ENCODE measurements at places on chromosomes 2 and 18.

DNA sequence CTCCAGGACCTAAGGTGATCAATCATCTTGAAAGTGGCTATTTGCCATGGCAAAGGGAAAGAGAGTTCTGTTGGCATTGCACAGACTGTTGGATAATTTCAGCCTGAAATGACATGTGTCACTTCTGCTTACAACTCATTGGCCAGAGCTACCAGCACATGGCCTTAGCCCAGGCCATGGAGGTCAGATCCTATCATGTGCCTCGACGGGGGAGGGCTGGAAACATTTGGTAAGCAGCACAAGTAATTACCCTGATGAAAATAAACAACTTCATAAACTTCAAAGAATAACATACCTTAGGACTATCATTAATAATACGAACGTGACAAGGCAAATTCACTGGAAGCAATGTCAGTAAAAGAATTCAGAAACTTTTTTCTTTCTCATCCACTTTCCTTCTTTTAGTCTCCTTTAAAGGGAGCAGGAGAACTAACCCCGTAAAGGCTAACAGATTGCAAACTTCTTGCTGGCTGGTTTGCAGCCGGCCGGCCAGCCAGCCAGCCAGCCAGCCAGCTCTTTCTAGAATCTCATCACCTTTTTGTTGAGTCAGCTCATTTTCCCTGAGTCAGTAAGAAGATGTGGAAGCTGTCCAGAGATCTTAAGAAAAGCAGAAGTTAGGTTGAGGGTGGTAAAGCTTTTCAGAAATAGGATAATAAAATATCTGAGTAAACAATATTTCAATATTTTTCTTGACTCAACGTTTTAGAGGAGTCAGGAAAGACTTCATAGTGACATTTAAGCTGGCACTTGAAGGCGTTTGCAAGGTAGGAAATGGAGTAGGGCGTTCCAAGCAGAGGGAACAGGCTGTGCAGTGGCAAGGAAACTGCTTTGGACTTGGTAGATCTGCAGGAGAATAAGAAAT is 31.9 kb downstream of the CNRIP1 start:
- DNase-seq, result no peak

DNA sequence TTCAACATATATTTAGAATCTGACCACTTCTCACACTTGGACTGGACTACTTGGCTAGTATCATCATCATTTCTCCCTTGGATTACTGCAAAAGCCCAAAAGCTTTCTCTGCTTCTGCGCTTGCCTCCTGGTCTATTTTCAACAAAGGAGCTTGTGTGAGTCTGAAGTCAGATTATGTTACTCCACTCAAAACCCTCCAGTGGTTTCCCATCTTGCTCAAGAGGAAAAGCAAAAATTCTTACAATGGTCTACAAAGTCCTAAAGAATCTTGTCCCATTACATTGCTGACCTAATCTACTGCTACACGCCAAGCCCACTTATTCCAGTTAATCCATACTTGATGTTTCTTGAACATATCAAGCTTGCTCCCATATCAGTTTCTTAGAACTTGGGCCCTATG is 9.6 kb downstream of the PREPL start:
- no peak for DNase-seq

DNA sequence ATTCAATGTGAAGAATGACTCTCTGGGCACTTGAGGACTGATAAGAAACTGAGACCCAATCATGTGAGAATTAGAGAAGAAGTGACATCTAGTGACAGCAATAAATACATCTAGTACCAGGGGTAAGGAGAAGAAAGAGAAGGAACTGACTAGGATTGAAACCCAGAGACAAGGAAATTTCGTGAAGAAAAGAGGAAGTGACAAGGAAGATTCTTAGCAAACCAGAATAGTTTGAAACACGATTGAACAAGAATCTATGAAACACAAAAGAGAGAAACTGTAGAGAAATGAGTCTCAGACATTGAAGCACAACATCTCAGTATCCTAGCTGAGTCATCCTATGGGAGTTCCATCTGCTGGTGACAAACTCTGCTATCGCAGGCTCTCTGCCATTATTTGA is 571.9 kb upstream of the PKDCC start:
- DNase-seq, result no peak

DNA sequence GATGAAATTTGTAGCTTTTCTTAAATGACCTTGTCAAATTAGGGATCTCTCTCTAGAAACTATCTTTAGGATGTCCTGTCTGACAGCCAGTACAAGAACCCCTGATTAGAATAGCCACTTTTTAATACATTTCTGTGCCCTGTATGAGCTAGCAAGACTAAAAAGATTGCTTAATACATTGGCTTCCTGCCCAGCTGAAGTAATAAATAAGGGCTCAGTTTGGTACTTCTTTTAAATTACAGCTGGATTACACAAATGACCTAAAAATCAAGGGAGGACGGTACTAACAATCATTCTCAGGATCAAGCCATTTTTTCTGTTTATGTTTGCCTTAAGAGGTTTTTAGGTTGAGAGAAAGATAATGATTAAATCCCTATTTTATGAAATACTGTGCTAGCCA is 11.6 kb upstream of the OLA1 start:
- DNase-seq, result no peak

- DNase-seq, result no peak
Measured at GRCh38 chr18:22639561-22639960, 221.8 kb upstream of the CTAGE1 start.

GRCh38 chr2:53969285-53969967 is 1.4 kb downstream of the PSME4 start:
- no peak for DNase-seq

- DNase-seq, result no peak
Measured at GRCh38 chr2:225431105-225431863, 31.8 kb downstream of the NYAP2 start.

DNA sequence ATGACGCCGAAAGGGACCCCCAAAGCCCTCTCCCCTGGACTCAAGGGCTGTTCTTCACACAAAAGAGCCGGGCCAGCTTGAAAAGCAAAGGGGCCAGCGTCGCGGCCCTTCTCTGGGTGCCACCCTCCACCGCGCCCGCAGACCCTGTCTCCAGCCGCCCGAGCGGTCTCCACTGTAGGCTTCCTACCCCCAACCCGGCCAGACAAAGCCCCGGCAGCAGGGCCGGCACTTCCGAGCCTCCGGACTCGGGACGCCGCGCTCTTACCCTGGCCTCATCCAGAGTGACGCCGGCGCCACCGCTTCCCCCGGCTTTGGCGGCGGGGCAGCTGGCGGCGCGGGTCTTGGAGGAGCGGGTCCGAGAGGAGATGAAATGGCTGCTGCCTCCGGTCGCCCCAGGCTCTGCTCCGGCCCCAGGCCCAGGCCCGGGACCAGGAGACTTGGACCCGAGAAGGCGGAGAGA is 603 bp downstream of the ATAD2B start:
- no peak for DNase-seq

- no peak for DNase-seq
Measured at GRCh38 chr18:49862656-49863385, 49.5 kb upstream of the ACAA2 start.

- no peak for DNase-seq
Measured at GRCh38 chr2:150698016-150698661, 210.7 kb upstream of the RND3 start.

DNA sequence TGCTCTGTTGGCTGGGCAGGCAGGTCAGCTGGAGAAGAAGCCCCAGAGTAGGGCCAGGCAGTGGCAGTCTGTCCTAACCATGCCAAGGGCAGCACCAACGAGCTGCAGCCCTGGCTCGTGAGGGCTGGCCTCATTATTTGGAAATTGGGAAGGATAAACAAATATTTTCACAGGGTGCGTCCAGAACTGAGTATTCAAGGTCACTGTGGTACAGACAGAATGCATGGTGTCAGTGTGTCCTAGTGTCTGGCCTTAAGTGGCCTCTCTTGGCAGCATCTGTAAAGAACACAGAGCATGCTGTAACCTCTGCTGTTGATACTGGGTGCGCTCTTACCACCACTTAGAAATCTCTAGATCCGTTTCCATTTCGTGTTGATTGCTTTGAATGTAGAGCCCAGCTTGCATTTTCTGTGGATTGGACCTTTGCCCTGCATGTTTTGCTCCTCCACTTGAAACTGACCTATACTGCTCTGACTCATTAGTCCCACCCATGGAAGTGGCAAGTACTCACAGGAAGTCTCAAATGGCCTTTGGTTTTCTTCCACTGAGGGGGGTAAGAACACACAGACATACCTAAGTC is 88.2 kb downstream of the GREB1L start:
- DNase-seq, result no peak

DNA sequence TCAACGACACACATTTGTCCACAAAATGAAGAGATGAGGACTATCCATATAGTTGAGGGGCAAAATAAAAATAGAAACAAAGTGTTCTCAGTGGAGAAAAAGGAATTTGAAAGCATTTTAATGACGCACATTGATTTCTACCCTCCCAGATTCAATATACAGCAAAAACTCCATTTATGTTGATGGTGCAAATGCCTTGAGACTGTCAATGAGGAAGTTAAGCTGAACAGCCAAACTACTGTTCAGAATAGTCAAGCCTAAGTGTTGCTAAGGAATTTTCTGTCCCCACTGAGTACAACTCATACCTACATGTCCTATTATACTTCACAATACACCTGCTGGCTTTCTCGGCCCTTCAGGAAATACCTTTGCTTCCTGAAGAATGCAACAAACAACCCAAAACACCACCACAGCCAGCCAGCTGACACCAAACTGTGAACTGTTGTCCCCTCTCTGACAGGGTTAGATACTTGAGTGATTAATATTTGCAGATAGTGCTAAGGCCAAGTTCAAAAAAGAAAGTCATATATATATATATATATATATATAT is 27.8 kb upstream of the DARS1 start:
- no peak for DNase-seq

- no peak for DNase-seq
Measured at GRCh38 chr2:161552015-161552414, 72.2 kb upstream of the SLC4A10 start.

DNA sequence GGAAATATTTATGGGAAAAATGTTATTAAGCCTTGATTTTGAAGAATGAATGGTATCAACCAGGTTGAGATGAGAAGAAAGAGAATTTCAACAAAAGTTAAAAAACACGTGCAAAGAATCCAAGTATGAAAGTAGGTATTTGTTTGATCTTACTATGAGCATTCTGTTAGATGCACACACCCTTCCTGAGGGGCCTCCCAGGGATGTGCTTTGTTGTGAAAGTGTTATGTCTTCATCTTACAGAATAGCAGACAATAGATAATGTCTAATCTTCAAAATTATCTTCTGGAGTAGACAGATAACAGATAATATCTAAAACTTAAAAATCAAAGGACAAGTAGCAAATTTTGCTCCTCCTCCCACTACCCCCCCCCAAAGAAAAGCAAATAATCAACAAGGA is 155.2 kb upstream of the COL3A1 start:
- no peak for DNase-seq

DNA sequence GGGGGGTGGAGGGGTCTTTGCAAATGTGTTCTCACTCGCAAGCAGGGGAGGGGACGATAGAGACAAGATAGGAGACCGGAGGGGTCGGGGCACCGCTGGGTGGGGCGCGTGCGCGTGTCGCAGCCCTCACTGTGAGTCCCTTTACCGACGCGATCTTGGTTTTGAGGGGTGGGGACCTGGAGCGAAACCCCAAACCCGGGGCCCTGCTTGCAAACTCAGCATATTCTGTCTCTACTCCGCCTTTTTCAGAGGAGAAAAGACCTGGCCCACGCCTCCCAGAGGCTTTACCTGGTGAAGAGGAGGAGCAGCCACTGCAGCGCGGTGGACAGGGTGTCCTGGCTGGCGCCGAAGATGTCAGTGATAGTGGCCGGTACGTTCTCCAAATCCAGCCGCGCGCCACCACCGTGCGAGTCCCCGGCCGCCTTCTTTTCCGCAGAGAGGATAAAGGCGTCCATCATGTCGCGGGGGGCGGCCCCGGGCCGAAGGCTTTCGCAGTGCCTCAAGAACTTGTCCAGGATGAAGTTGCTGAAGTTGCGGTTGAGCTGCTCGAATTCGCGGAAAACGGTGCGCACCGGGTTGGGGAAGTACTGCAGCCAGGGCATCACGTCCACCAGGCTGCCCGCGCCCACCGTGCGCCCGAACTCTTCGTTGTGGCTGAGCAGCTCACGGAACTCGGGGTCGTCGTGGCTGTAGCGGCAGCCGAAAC is 1.7 kb downstream of the CYP1B1 start:
- DNase-seq, result no peak

- peak; percentile 84 for DNase-seq
Measured at GRCh38 chr2:96760036-96760985, at the start of gene CNNM4. Gene CNNM4 (plus strand): TSS chr2:96760902. CDS start chr2:96761000, 98 bp downstream.
